ENCODE measurements at places on chromosomes 12 and 14.

DNA sequence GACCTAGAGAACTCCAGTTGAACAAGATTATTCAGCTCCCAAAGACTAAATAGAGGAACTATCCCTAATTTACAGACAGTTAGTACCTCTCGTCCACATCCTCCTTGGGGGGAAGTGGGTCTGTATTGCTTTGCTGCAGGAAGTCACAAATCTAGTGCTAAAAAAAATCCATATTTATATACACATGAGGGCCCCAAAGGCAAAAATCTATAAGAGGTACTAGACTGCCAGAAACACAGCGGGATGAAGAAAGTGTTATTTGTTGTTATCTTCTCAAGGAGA is 190.1 kb downstream of the TTC8 start:
- DNase-seq: no peak

DNA sequence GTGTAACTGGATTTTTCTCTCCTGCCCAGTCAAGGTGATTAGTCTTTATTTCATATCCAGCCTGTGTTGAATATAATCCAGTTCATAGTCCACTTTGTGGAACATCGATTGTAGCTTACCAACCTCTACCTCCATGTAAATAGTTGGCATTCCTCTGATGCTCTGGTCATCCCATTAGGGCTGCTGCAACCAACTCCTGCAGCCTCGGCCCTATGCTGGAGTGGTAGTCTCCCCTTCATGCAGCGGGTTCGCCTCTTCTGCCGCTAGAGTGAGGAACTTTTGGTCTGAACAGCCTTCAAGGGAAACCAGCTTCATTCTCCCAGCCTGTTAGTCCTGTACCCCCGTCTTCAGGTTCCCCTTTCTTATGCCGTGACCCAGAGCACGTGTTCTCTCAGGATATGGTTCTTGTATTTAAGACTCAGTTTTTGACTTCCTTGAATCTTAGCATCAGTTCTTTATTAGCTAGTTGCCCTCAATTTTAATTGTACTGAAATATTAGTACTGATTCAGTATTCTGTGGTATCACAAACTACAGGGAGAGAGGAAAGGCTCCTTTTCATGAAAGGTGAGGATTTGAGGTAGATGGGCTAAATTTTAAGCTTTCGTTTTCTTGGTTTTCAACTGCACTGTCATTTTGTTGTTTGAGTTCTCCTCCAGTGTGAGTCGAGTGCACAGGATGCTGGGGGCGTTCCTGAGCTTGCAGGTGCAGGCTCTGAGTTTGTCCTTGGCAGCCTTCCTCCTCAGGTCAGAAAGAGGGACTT is 33.2 kb downstream of the ZNF664 start:
- DNase-seq: no peak

- DNase-seq: no peak
Observed at GRCh38 chr12:56242986-56243385, 13.1 kb downstream of the SLC39A5 start.

DNA sequence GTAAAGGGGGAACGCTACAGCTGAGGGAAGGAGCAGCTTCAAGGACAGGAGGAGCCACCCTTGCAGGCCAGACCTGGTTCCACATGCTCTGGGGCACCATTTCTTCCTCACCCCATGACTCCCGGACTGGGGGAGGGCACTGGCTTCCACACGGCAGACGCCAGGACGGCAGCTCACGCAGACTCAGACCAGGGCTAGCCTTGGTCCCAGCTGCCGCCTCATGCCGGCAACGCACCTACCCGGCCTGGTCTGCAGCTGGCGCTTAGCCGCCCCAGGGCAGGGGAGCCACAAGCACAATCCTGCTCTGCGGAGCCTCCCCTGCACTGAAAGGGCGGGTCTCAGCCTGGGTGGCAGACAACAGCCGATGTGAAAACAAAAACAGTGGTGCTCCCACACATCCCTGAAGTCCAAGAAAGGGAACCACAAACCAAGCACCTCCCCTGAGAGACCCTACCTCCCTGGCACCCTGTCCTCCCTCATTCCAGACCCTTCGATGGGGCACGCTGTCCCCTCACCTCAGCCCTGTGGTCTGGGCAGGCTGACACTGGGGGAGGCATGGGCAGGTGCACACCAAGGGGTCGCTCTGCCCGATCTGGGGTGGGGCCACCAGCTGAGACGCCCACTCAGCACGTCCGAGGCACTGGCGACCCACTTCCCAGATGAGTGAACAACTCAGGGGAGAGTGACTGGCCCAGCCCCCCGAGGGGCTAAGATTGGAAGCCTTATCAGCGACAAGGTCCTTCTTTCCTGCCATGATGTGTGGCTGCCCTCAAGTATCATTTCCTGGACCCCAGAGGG is 65.0 kb downstream of the CHGA start:
- no peak for DNase-seq

DNA sequence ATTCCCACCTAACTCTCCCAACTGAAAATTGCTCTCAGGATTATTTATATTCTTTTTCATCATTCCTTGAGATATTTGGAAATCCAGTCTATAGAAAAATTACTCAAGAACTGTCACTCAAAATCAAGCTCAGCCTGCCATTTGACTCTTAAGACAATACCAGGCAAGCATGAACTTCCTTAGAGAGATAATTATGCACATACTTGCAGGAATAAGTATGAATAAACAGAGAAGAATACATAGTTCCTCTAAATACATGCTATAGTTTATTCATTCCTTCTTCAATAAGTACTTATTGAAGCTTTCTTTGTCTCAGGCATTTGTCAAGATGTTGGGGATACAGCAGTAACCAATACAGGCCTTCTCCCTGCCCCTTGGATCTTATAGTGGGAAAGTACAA is 154.1 kb downstream of the SRGAP1 start:
- no peak for DNase-seq

DNA sequence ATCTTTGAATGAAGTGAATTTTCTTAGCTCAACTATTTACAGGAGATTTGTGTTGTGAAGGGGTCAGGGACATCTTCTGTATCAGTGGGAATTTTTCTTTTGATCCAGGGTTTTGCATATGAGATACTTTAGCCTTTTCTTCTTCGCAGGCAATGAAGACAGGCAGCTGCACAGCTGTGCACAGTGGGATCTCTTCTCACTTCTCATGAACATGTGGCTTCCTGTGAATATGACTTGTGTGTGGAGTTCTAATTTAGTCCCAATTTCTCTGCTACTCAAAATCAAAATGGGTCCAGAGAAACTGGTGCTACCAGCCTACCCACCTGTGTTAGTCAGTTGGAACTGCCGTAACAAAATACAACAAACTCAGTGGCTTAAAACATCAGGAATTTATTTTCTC is 37.8 kb downstream of the ARF6 start:
- no peak for DNase-seq

DNA sequence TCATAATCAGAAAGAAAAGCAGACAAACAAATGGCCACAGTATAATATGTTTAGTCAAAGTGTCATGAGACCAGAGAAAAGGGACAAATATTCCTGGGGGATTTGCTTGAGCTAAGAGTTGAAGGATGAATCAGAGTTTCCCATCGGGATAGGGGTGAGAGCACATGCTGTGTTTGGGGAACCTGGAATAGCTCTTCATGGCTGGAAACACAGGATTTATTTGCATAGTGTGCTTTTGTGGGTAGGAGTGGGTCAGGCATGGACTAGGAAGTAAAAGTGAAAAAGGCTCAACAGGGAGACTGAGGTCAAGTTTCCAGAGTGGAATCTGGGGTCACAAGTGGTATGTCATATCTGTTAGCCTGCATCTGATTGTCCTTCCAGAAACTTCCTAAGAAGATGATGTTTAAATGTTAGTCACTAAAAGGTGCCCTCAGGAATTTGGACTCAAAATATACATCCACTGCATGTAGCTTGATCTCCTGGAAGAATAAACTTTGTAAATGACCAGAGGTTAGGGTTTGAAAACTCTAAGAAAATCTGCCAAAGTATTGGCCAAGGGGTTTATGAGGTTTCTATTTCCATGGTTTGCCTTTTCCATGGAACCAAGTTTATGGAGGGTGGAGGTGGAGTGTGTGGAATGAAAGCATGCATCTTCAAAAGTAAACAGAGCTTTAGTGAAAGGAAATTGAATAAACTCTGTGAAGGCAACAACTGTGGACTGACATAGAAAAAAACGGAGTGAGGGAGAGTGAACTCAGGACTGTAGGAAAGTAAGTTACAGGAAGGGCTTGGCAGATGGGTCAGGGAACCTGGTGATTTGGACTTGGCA is 344.6 kb downstream of the C12orf75 start:
- no peak for DNase-seq

DNA sequence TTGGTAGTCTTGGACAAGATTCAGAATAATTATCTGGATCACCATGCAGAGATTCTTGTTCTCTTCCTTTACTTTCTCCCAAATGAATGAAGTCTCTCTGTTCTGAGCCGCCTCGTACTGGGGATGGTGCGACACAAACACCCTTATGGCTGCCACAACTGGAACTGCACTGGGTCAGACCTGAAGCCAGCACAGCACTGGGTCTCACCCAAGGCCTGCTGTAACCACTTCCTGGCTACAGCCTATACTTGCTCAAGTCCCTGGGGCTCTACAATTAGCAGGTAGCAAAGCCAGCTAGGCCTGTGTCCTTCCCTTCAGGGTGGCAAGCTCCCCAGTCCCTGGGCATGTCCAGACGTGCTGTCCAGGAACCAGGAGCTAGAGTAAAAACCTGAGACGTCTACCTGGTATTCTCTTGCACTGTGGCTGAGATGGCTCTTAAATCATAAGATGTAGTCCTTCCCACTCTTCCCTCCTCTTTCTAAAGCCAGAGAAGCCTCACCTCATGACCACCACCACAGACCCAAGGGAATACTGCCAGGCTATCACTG is 27.6 kb downstream of the IFNG start:
- DNase-seq: no peak

- no peak for DNase-seq
Observed at GRCh38 chr12:130965214-130965613, 11.5 kb downstream of the ADGRD1 start.

DNA sequence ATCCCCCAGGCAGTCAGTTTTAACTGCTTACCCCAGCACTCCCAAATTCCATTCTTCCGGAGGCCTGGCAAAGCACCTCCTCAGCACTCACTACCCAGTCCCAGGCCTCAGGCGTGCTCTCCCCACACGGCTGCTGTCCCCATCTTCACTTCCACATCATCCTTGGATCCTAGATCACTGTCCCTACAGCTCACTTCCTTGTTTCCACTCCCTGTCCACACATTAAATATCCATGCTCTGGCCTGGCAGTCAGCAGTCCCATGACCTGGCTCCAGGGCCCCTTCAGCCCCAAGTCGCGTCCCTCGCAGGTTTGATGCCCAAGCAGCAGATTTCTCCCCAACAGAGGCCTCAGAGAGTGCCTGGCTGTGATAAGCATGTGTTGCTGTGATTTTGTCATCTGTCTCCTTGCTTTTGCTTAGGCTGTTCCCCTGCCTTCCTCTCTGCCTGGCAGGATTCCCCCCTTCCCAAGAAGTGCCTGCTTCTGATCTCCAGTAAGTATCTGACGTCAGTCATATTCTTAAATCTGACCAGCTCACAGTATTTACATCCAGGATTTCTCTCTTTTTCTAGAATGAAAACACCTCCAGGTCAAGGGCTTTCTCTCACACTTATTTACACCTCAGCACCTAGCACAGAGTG is 241.7 kb downstream of the ZFP36L1 start:
- DNase-seq: no peak

DNA sequence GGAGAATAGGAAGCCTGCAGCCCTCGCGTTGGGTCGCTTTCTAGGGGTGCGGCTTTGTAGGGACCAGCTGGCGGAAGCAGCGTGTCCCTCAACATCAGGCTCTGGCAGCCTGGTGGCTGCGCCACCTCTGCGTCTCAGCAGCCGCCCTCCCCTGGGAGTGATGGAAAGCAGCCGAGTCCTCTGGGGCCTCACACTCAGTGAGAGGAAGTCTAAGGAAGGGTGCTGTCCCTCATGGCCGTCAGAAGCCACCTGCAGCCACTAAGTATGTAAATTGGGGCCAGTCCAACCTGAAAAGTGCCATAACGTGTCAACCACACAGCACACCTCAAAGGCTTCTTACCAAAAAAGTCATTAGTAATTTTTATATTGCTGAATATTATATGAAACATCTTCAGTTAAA is 80.3 kb downstream of the WDR20 start:
- DNase-seq: no peak

- DNase-seq: no peak
Observed at GRCh38 chr14:104428333-104428851, 151.2 kb upstream of the C14orf180 start.

DNA sequence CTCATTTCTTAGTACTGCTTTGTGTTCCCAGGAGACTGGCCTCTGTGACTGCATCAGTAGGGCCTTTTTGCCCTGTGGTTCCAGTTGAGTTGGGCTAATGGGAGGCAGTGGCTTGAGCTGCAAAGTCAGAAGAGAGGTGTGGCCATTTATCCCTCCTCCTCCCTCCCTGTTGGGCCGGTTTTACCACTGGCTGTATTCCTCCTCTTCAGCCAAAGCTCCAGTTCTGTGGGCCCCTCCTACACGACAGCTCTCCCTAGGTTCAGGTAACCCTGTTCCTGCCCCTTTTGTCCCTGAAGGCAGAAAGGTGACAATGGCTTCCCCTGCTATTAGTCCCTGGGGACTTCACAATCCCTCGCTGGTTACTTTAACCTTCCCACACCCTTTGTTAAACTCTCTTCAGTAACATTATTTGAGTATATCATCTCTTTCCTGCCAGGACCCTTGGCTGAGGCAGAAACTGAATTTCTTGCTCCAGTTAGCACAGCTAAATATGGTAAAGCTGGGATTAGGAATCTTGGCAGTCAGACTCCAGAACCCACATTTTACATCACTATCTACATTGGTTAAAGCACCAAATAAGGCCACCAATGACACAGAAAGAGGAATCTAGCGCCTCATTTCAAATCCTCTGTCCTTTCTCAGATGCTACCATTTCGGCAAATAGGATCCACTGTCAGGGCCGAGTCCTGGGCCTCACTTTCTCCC is 121.9 kb upstream of the SLC35F4 start:
- DNase-seq: no peak

GRCh38 chr12:113310489-113310888 is 24.4 kb downstream of the SLC8B1 start:
- DNase-seq: no peak

DNA sequence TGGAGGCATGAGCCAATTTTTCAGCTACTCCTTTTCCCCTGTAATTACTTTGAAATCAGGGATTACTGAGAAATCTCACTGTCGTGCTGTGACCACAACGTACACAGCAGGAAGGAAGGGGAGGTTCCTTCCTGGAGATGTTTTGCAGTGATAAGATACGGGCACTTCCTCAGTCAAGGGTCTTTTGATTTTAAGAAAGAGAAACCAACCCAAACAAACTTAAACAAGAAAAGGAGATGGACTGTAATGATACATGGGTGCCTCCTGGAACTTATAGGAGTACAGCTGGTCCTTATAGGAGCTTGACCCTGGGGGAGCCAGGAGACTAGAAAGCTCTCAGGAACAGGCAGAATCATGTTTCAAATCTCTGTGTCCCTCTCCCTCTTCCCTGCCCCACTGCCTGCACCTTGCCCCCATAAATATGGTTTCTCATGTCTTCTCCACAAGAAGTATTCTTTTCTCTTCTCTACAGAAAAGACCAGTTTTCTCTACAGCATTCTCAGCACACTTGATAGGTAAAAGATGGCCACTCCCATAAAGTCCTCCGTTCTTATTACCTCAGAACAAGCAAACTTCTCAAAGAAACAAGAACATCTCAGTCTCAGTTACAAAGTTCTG is 281.1 kb upstream of the AMIGO2 start:
- DNase-seq: no peak

- DNase-seq: no peak
Observed at GRCh38 chr14:86015511-86015910, 485.6 kb downstream of the FLRT2 start.

GRCh38 chr12:108097160-108097911 is 31.8 kb upstream of the WSCD2 start:
- no peak for DNase-seq
